ENCODE measurements at places on chromosomes 5 and 9.

GRCh38 chr5:69284203-69284602, 48.4 kb downstream of the CCDC125 start:
- no peak for DNase-seq

GRCh38 chr5:60688980-60689379, 11.0 kb downstream of the DEPDC1B start:
- no peak for DNase-seq

DNA sequence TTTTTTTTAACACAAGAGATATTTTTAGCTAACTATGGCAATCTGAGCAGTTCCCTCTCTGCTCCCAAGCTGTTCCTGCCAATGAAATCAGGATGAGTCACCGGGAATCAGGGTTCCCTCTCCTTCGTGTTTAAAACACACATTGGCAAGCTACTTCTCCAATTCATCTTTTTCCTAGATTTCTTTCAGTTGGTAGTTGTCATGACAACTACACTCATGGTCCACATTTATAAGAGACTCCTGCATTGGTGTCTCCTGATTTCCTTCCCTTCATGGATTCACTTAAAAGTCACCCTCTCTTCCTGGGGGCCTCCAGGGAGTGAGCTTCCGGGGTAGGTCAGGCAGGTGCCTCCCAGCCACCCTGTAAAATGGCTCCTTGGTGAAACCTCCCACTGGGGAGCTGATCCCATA, 72.3 kb upstream of the NIPAL4 start:
- DNase-seq = peak; percentile 67

GRCh38 chr9:130191749-130192120, 19.5 kb downstream of the NCS1 start:
- no peak for DNase-seq

- peak; percentile 16 for DNase-seq
Measured at GRCh38 chr9:89527084-89527483, 29.2 kb upstream of the SEMA4D start.

- DNase-seq = peak; percentile 48
Measured at GRCh38 chr5:180328296-180329137, 24.6 kb downstream of the GFPT2 start.

- DNase-seq = no peak
Measured at GRCh38 chr5:135065306-135066265, 31.6 kb upstream of the PITX1 start.

DNA sequence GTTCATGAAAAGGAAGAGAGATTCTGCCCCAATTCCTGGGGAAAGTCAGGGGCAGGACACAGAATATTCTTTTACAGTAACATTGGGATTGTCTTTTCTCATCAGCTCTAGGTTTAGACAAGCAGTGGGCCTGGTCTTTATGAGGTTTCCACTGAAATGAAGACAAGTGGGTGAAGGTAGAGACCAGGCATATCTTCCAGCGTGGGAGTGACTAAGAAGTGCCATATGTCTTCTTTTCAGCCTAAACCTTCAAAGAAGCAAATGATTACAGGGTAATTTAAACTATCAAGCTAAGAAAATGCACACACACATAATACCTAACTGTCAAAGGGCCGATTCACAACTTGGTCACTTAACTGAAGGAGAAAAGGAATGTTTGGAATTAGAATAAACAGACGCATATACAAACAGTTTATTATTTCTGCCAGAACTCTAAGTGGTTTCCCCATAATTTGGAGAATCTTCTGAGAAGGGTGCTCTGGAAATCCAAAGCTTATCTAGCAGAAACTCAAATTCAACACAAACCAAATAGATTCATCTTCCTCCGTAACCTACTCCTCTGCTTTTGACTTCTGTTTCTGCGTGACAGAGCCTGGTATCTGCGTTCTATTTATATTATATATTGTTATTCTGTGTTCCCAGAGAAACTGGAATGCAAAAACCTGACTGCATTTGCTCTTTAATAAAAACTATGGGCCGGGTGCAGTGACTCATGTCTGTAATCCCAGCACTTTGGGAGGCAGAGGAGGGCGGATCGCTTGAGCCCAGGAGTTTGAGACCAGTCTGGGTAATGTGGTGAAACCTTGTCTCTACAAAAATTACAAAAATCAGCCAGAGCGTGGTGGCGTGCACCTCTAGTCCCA, 22.0 kb upstream of the TEK start:
- no peak for DNase-seq

DNA sequence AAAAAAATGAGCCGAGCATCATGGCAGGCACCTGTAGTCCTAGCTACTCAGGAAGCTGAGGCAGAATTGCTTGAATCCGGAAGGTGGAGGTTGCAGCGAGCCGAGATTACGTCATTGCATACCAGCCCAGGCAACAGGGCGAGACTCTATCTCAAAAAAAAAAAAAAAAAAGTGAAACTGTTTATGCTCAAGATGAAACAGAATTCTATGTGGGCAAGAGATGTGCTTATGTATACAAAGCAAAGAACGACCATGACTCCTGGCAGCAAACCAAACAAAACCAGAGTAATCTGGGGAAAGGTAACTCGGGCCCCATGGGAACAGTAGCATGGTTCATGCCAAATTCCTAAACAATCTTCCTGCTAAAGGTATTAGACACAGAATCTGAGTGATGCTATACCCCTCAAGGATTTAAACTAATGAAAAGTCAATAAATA, 32.6 kb upstream of the PLAC8L1 start:
- no peak for DNase-seq

- DNase-seq = no peak
Measured at GRCh38 chr5:65468633-65469032, 13.1 kb downstream of the ADAMTS6 start.

Data from kidney capillary endothelial cell (primary cell).